ENCODE measurements at places on chromosomes 3 and 15.

DNA sequence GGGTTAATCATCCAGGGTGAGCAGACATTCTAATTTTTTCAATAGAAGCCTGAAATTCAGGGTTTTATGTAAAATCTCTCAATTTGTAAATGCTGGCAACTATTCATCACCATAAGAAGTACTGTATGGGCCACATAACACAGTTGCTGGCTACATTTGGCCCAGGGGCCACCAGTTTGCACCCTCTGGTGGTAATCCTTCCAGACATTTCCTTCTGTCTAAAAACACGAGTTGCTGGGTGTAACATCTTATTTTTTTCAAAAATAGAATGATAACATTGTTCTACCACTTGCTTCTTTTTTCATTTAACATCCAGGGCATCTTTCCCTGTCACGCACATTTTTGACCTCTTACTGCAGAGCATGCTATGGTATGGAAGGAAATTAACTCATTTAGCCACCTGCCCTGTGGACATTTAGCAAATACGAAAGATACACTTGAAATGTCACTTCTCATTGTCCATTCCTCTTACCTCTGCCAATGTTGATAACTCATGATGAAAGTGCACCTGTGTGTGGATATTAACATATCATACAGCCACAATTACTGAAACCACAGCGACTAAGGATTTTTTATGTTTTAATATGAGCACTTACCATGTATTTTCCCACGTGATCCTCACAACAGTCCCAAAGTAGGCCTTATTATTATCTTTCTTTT lies 117.5 kb upstream of the ARHGEF3 start:
- DNase-seq: no peak

GRCh38 chr15:54528021-54528420 lies 549.8 kb downstream of the UNC13C start:
- DNase-seq: no peak

DNA sequence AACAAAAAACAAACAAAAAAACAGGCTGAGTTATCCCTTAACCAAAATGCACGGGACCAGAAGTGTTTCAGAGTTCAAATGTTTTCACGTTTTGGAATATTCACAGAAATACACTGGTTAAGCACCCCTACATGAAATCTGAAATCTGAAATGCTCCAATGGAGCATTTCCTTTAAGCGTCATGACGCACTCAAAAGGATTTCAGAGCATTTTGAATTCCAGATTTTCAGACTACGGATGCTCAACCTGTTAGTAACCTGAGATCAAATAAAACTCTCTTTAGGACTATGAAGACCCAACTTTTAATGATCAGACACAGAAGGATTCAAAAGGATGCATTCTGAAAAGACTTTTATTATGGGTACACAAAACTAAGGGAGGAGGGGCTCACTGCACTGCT lies 9.6 kb downstream of the CLPX start:
- DNase-seq: no peak

- DNase-seq: no peak
Observed at GRCh38 chr3:122697952-122698620, 17.4 kb downstream of the PARP14 start.

DNA sequence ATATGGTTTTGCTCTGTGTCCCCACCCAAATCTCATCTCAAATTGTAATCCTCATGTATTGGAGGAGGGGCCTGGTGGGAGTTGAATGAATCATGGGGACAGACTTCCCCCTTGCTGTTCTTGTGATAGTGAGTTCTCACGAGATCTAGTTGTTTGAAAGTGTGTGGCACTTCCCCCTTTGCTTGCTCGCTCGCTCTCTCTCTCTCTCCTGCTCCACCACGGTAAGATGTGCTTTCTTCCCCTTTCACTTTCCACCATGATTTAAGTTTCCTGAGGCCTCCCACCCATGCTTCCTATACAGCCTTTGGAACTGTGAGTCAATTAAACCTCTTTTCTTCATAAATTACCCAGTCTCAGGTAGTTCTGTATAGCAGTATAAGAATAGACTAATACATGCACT lies 60.7 kb downstream of the GSK3B start:
- DNase-seq: no peak

DNA sequence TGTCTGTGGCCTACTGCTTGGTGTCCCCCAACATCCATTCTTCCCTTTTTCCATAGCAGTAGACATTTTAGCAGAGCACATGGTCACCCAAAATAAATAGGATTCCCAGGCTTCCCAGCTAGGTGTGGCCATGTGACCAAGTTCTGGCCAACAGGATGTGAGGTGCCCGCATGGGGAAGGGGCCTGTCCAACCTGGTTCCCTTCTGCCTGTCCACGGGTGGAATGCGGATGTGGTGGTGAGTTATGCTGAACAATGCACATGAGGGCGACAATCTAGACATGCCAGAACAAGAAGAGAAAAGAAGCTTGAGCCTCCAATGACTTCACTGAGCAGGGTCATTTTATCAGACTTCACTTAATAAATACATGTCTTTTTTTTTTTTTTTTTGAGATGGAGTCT lies 77.6 kb upstream of the DLG1 start:
- DNase-seq: no peak

GRCh38 chr3:192169332-192169915 lies 557.9 kb downstream of the FGF12 start:
- DNase-seq: no peak

GRCh38 chr15:39149636-39150150 lies 431.2 kb upstream of the THBS1 start:
- DNase-seq: no peak

DNA sequence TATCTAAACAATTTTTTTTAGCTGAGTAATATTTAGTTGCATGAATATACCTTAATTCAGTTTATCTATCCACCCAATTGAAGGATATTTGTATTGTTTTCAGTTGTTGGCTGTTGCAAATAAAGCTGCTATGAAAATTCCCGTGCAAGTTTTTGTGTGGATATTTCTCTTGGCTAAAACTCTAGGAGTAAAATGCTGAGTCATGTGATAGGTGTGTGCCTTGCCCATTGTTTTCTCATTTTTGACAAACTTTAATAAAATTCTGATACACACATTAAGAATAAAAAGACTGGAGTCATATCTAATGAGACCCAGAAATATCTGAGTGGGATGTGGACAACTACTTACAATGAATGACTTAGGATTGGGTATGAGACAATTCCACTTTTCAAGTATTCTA lies 78.6 kb downstream of the MDFIC2 start:
- DNase-seq: no peak

- no peak for DNase-seq
Observed at GRCh38 chr15:29770796-29771195, 51.5 kb downstream of the TJP1 start.

Measured in stimulated activated CD8-positive, alpha-beta memory T cell treated with anti-CD3 and anti-CD28 coated beads, Interleukin-4, amount 100 ng/mL, for 4 hours (primary cell).